ENCODE measurements at places on chromosomes 2 and 18.

- no peak for DNase-seq
Measured at GRCh38 chr2:46976556-46977279, 61.1 kb upstream of the MCFD2 start.

DNA sequence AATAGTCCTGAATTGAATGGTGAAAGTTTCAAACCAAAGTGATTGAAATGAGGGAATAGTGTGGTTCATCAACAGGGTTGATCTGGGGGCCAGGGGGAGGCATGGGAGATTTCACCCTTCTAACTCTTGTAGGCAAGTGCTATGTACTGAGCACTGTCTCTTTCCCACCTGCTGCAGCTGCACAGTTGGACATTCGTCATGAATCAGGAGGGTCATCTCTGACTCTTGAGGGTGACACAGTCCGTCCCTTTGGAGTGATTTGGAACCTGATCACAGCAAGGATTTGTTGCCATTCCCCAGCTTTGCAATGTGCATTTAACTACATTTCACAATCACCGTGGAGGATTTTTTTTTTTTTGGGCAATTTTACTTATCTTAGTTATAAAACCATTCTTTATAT lies 224.6 kb downstream of the PHLPP1 start:
- DNase-seq, result no peak

- DNase-seq, result peak; percentile 68
Measured at GRCh38 chr2:104504331-104505073, 349.4 kb upstream of the POU3F3 start.

DNA sequence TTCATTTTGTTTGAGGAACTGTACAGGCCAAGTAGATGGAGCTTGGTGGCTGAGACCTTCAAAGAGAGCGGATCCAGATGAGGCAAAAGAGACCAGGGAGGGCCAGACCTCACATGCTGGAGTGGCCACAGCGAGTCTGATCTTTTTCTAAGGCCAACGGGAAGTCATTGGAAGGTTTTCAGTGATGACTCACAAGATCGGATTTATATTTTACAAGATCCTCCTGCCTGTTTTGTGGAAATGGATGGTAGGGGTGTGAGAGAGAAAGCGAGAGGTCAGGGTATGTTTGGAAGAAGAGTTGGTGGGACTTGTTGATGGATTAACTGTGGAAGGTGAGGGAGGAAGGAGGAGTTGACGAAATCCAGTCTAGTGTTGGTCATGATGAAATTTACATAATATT lies 44.6 kb upstream of the TUBA3D start:
- DNase-seq, result no peak

DNA sequence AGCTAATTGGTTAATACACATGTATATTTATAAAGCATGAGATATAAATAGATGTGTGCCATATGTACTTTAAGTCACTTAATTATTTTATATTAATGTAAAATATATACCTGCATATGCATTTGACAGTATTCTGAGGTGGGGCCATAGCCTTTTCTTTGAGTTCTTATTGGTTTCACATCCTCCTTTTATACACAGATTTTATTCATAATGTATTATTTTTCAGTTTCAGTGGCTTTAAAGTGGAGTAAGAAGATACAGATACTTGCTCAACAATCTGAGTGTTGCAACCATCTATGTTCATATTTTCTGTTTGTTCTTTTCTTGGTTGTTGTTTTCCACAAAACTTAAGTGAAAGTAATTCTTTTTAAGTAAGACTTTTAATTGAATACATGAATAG lies 436.5 kb downstream of the RND3 start:
- no peak for DNase-seq

DNA sequence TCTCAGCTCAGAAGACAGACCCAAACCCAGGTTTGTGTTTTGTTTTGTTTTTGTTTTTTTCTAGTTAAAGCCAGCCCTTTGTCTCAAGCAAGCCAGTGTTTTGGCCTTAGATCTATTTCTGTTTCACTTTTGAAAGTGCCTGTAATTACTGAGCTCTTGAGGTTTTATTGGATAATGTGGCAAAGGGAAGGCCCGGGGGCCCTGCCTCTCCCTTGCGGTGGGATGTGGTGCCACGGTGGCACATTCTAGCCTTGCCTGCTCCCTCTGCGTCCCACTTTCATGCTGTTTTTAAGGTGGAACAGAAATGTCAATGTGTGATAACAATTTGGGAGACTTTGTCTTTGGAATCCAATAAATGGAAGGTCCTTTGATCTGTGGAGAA lies 2.5 kb downstream of the HPCAL1 start:
- DNase-seq, result no peak

DNA sequence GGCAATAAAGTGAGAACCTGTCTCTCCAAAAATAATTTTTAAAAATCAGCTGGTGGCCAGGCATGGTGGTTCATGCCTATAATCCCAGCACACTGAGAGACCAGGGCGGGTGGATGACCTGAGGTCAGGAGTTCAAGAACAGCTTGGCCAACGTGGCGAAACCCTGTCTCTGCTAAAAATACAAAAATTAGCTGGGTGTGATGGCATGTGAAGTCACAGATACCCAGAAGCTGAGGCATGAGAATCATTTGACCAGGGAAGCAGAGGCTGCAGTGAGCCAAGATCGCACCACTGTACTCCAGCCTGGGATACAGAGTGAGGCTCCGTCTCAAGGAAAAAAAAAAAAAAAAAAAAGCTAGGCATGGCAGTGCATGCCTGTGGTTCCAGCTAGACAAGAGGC lies 7.4 kb upstream of the GPR75 start:
- DNase-seq, result no peak

- peak; percentile 63 for DNase-seq
Measured at GRCh38 chr18:68177807-68178702, 536.9 kb downstream of the TMX3 start.

DNA sequence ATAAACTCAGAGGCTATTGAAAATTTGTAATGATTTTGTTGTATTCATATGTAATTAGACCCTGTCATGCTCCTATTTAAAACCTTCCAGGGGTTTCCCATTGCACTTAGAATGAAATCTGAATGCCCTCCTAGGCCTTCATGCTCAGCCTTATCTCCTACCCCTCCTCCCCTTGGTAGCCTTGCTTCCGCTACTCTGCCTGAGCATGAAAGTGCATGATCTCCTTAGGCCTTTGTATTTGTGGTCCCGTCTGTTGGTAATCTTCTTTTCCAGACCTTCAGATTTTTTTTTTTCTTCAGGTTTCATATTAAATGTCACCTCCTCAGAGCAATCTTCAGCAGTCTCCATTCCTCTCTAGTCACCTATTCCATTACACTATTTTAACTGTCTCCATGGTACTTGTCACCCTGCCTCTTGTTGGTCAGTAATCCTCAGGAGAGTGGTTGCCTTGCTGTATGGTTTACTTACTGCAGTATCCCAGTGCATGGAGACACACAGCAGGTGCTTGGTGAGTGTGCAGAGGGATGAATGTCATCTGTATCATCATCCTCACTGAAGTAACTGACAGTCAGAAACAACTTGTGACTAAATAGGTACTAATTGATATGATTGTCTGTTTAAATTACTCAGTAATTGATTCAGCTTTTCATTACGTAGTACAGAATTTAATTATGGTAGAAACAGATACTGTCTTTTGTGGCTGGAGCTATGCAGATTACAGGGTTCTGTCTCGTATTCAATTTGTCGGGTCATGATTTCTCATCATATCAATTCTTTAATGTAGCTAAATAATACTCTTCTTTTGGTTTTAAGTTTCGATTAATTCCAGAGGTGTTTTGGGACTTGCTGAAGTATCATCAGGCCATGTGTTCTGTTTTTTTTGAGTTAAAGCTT lies 63.9 kb downstream of the PHLPP1 start:
- no peak for DNase-seq

DNA sequence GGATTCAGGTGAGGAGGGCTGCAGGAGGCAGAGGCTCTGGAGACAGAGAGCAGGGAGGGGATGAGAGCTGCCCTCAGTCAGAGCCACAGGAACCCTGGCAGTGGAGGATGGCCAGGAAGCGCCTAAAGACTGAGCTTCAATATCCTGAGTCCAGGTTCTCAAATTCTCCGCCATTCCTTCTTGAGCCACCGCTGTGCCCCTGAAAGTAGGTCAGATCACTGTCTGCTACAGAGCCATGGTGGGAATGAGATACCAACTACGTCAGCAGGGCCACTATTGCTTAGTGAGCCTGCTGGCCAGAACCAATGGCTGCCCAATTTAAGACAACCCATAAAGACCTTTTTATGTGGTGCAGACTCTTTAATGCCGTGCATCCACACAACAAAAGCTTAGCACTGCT lies 155.5 kb downstream of the CTIF start:
- DNase-seq, result no peak

GRCh38 chr2:10269291-10269690 lies 33.4 kb upstream of the HPCAL1 start:
- DNase-seq, result no peak

DNA sequence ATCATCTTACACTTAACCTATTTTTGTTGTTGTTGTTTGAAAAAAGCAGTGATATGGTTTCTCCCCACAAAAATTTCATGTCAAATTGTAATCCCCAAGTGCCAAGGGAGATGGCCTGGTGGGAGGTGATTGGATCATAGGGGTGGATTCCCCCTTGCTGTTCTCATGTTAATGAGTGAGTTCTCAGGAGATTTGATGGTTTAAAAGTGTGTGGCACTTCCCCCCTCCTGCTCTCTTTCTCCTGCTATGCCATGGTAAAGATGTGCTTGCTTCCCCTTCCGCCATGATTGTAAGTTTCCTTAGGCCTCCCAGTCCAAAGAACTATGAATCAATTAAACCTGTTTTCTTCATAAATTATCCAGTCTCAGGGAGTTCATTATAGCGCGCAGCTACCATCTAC lies 1362.7 kb upstream of the FAM98A start:
- DNase-seq, result no peak

DNA sequence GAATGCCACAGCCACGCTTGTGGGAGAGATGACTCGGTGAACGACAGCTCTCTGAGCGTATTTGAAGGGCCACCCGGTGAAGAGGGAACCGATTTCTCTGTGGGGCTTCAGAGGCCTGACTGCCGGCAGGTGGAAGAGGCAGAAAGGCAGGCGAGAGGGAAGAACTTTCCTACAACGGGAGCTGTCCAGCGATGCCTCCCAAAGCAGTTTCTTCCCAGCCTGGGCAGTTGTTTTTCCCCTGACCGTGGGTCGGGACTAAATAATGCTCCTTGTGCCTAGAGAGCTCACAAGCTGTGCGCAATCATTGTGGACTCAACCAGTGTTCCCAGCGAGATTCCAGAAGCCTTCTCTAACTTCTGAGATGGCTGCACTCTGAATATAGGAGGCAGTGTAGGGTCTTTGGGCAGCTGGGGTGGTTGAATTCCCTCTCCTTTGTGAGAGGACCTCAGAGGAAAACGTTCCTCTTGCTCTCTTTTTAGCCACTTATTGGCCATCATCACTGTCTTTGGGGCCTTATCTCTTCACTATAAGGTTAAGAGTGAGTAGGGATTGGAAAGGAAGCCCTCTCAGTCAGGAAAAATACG lies 710 bp downstream of the SEC11C start:
- peak; percentile 36 for DNase-seq

GRCh38 chr2:219464286-219465032 lies 29.8 kb downstream of the SPEG start:
- DNase-seq, result no peak

- no peak for DNase-seq
Measured at GRCh38 chr2:202918860-202919259, 6.8 kb downstream of the CARF start.

DNA sequence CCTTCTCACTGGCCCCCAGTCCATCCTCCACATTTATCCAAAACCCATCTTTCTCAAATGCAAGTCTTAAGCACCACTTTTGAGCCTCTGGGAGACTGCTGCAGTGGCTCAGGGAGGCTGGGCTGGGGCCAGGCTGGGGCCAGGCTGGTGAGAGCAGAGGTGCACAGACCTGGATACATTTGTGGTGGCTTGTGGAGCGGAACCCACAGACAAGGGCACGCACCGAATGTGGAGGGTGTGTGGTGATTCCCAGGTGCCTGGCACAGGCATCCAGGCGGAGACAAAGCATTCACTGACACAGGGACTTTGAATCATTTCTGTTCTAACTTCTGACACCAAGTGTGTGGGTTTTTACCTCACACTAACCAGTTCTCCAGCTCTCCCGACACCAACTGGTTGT lies 42.2 kb upstream of the MGAT4A start:
- no peak for DNase-seq

GRCh38 chr18:62324181-62324828 lies 805 bp upstream of the TNFRSF11A start:
- DNase-seq, result no peak

GRCh38 chr18:45284174-45284573 lies 331.1 kb upstream of the SLC14A2 start:
- DNase-seq, result no peak

DNA sequence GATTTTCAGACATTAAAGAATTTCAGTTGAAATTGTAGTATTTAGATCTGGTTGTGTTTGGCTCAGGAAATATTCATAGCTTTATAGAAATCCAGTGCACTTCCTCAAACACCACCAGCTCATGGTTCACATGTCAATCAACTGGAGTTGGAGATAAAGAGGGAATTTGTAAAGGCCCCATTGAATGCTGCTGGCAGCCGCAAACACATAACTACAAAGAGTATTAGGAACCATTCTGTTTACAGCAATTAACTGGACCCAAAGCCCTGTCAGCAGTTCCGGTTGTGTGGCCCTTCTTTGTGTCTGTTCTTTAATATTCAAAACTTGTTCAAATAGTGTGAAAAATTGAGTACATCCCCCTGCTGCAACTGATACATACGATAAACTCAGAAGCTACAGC lies 107.4 kb upstream of the LRRTM4 start:
- DNase-seq, result no peak

DNA sequence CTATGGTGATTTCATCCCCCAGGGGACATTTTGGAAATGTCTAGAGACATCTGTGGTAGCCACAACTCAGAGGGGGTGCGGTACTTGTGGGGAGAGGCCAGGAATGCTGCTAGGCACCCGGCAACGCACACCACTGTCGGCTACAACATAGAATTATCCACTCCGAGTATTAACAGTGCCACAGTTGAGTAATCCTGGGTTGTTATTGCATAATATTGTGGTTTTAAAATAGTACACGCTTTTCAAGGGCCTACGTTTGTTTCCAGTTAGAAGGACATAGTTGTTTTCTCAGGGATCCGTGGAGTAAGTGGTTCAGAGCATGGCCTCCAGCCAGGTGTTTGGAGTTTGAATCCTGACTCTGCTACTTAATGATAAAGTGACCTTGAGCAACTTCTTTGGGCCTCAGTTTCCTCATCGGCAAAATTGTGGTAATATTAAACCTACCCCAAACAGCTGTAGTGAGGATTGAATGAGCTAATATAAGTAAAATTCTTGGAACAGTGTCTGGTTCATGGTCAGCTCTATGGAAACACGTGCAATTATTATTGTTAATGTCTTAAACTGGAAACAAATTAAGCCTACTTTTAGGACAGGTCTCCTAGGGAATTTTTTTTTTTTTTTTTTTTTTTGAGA lies 24.5 kb downstream of the CYP27A1 start:
- DNase-seq, result peak; percentile 12

- no peak for DNase-seq
Measured at GRCh38 chr2:209368914-209369313, 54.9 kb upstream of the MAP2 start.
